ENCODE measurements at places on chromosomes 16 and 17. TPM values are rescaled to one million over a fixed set of nuclear protein-coding genes. Genes with fewer than 3 reads are reported as not detected.

Gene ZNF688
- total RNA-seq, result 28.6 TPM

- H3K36me3 ChIP-seq, result no peaks in the 10 kb centered on the region
- H3K4me1 ChIP-seq, result no peaks in the 10 kb centered on the region
- no peak for DNase-seq
- no peak overlapping the region for H3K27ac ChIP-seq
- H3K4me3 ChIP-seq, result no peak overlapping the region
- H3K27me3 ChIP-seq, result no peaks in the 10 kb centered on the region
Measured at GRCh38 chr17:57286399-57287105, 30.2 kb downstream of the MSI2 start.

- H3K27ac ChIP-seq, result no peak overlapping the region
Measured at GRCh38 chr16:70470927-70471341, 16.5 kb downstream of the FCSK start.

DNA sequence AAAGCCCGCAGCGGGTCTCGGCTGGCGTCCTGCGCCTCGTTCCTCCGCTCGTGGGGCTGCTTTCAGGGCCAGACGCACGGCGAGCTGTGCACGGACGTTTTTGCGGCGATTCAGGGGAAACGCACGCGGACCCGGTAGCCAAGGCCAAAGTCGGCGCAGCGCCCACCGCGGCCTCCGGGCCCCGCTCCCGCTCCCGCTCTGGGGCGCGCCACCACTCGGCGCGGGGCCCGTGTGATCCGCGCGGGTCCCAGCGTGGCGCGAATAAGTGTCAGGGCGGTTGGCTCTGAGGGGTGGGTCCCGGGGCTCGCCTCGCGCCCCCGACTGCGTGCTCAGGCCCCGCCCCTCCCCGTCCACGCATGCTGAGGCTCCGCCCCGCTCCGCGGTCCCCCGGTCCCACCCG, 694 bp upstream of the TBCD start:
- no peaks in the 10 kb centered on the region for H3K27me3 ChIP-seq
- peak overlapping the region; percentile 33 for H3K4me3 ChIP-seq
- no peak for DNase-seq
- no peaks in the 10 kb centered on the region for H3K36me3 ChIP-seq
- H3K27ac ChIP-seq, result peak overlapping the region; percentile 85

Gene KRTAP17-1
- not detected for total RNA-seq

DNA sequence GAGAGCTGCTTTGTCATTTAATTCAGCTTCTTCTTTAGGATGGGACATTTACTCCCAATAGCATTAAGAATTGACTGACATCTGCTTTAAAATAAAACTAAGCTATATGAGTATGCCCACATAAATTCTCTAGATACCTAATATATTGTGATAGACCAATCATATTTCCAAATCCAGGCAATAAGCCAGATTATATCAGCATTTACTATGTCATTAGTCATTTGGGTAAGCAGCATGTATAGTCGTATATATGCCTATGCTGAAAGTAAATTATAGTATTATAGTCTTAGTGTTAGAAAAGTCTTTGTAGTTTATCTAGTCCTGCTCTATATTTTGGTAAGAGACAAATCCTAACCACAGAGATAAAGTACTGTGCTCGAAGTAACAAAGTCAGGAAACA, 958.1 kb downstream of the KCNJ2 start:
- no peak overlapping the region for H3K27ac ChIP-seq
- no peaks in the 10 kb centered on the region for H3K4me1 ChIP-seq
- H3K27me3 ChIP-seq, result no peaks in the 10 kb centered on the region
- DNase-seq, result no peak

Gene CCDC78
- total RNA-seq, result 5.0 TPM

DNA sequence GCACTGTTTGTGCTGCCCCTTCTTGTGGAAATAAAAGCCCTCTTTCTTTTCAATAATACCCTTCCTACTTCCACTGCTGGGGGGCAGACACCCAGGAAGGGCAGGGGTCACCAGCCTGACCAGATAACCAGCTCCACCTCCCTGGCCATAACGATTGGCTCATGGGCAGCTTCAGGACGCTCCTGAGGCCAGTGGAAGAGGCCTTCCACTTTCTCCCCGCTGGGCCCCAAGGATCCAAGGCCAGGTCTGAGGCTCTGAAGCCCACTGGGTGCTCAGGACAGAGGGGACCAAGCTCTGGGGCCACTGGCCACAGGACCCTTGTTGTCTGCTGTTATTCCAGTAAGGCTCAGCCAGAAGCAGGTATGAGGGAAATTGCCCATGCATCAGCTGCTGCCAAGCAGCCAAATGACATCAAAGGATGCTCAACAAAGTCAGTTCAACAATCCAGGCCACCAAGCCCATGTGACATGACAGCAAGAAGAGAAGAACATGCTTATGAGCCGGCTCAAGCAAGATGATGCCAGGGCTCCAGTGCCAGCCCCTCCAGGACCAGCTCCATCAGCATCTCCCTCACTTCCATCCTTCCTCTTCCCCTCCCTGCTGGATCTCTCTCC, 238.8 kb downstream of the ZNF423 start:
- H3K27ac ChIP-seq, result no peak overlapping the region
- no peaks in the 10 kb centered on the region for H3K36me3 ChIP-seq
- no peaks in the 10 kb centered on the region for H3K4me1 ChIP-seq
- no peaks in the 10 kb centered on the region for H3K27me3 ChIP-seq

- no peaks in the 10 kb centered on the region for H3K4me1 ChIP-seq
- H3K27ac ChIP-seq, result no peak overlapping the region
- no peak for DNase-seq
- H3K27me3 ChIP-seq, result no peaks in the 10 kb centered on the region
Measured at GRCh38 chr16:56771558-56772279, 41.8 kb downstream of the NUP93 start.

DNA sequence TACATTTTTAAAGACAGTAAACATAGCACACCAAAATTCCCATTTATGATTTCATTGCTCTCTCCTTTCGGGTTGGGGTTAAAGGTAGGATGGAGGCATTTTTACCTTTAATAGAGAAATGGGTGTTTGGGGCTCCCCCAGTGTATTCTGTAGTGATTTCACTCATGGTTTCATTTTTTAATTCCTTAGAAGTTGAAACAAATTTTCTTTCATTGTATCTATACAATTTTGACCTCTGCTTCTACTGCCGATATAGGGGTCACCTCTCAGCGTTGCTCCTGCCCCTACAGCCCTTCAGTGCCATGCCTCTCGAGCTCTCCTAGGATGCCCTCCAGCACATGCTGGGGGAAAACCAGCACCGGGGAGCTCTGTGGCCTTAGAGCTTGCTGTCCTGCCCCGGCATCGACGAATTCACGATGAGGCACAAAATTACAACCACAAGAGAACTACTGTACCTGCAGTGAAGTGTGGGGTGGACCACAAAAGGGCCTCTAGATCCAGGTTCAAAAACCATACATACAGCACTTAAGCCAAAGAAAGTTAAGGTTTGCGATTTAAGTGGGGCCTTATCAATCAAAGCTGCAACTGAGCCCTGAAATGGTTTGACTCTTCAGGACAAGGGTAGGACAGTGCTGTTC, 39.3 kb downstream of the LITAFD start:
- H3K4me3 ChIP-seq, result no peak overlapping the region
- DNase-seq, result no peak
- H3K4me1 ChIP-seq, result no peaks in the 10 kb centered on the region
- no peak overlapping the region for H3K27ac ChIP-seq

DNA sequence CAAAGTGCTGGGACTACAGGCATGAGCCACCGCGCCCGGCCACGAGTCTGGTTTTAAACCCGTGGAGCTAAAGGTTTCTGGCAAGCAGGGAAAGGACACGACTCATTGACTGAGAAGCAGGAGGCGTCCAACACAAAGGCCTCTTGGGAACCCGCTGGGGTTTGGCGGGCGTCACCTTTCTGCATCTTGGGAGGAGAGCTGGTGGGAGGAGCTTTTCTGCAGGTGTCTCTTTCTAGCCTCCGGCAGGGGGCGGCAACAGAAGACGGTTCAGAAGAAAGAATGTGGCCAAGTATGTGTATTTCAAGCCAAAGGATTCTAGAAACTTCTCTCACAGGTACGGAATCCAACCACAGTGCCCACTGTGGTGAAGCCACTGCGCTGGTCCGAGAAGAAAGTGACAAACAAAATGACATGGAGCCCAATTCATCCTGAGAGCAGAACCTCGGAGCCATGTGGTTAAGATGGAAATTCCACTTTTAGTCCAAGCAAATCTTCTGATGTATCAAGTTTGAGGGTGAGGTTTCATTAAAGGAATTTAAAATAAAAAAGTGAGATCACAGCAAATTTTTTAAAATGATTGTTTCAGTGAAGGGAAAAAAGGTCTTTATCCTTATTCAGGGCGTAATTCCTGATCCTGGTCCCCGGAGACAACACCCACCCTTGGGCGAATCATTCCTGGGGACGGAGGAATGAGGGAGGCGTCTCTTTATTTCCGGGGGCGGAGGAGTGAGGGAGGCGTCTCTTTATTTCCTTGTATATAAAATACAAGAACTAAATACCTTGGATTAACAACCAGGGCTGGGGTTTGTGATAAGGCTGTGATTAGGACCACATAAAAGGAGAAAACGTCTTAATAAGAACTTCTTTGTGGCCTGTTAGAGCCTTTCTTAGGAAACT, 97.6 kb downstream of the MRM3 start:
- H3K4me1 ChIP-seq, result peaks cover 58% of the 10 kb centered on the region
- H3K36me3 ChIP-seq, result no peaks in the 10 kb centered on the region
- H3K4me3 ChIP-seq, result no peak overlapping the region

Gene CMTM4
- total RNA-seq, result 14.2 TPM

GRCh38 chr16:69544088-69544487, 21.7 kb upstream of the NFAT5 start:
- H3K27me3 ChIP-seq, result no peaks in the 10 kb centered on the region
- H3K4me3 ChIP-seq, result no peak overlapping the region
- no peak overlapping the region for H3K27ac ChIP-seq
- no peaks in the 10 kb centered on the region for H3K36me3 ChIP-seq
- H3K4me1 ChIP-seq, result no peaks in the 10 kb centered on the region

GRCh38 chr16:78034530-78034929, 12.2 kb downstream of the CLEC3A start:
- no peak for DNase-seq
- no peak overlapping the region for H3K4me3 ChIP-seq
- H3K27ac ChIP-seq, result no peak overlapping the region
- no peaks in the 10 kb centered on the region for H3K27me3 ChIP-seq
- H3K4me1 ChIP-seq, result no peaks in the 10 kb centered on the region

Gene TPSB2
- total RNA-seq, result 14.7 TPM

GRCh38 chr17:49235896-49236295, 5.3 kb upstream of the PHOSPHO1 start:
- H3K27ac ChIP-seq, result no peak overlapping the region
- no peaks in the 10 kb centered on the region for H3K36me3 ChIP-seq
- no peak for DNase-seq
- no peak overlapping the region for H3K4me3 ChIP-seq
- H3K27me3 ChIP-seq, result peaks cover 18% of the 10 kb centered on the region
- H3K4me1 ChIP-seq, result no peaks in the 10 kb centered on the region

Gene NSF
- total RNA-seq, result 22.0 TPM

DNA sequence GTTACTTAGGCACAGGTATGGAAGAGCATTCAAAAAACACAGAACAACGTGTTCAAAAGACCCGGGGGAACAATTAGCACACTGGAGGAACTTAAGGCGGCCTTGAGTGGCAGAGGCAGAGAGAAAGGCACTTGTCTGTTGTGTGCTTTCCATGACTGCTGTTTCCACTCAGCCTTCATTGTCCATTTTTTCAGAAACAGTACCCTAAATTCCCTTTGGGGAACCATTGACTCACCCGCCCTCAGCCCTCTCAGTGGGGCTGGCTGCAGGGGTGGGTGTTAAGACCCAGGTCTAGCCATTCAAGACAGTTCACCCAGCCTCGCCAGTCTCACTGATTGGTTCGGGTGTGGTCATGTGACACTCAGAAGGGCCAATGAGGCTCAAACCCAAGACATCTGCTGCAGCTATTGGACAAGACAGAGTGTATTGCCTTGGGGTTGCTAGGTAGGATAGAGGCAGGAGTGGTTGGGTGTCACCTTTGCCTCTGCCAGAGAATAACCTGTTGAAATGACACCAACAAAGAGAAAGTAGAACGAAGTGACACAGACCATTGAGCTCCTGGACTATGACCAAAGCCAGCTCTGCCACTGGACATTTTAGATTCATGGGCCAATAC, 19.6 kb upstream of the CEP20 start:
- H3K4me3 ChIP-seq, result no peak overlapping the region
- no peak for DNase-seq
- H3K4me1 ChIP-seq, result no peaks in the 10 kb centered on the region
- no peaks in the 10 kb centered on the region for H3K36me3 ChIP-seq
- no peaks in the 10 kb centered on the region for H3K27me3 ChIP-seq

Data from tibial nerve (tissue), 4 donors.